ENCODE measurements at places on chromosomes 7 and 10. TPM values are rescaled to one million over a fixed set of nuclear protein-coding genes. Genes with fewer than 3 reads are reported as not detected.

DNA sequence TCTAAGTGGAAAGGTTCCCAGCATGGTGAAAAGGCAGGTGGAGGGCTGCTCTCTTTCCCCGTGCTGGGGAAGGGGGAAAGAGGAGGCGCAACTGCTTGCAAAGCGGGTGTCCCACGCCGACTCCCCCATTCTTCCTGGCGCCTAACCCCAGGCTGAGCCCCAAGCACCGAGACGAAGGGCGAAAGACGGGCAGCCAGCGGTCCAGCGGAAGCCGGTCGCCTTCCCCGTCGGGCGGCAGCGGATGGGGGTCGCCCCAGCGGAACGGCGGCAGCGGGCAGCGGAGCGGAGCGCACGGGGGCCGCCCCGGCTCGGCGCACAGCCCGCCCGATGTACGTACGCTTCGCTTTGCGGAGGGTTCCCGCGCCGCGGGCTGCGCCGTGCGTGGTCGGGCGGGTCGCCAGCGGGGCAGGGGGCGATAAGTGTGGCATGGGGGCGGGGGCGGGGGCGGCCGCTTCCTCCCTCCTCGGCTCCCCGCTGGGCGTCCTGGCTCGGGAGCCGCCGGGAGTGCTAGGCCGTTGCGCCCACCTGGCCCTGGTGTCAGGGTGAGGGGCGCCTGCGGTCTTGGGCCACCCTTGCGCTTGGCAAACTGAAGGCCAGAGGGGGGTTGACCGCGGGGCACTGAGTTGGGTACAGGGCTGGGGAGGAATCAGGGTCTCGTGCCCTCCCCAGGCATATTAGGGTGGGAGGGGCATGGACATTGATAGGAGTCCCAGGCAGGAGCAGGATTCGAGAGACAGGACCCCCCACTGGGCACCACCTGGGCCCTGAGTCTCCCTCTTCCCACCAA is 35.2 kb upstream of the HSPB1 start:
- H3K4me1 ChIP-seq = no peaks in the 10 kb centered on the region
- no peak overlapping the region for H3K27ac ChIP-seq
- H3K36me3 ChIP-seq = no peaks in the 10 kb centered on the region
- H3K4me3 ChIP-seq = no peak overlapping the region
- H3K27me3 ChIP-seq = peaks cover 41% of the 10 kb centered on the region
- no peak for DNase-seq

DNA sequence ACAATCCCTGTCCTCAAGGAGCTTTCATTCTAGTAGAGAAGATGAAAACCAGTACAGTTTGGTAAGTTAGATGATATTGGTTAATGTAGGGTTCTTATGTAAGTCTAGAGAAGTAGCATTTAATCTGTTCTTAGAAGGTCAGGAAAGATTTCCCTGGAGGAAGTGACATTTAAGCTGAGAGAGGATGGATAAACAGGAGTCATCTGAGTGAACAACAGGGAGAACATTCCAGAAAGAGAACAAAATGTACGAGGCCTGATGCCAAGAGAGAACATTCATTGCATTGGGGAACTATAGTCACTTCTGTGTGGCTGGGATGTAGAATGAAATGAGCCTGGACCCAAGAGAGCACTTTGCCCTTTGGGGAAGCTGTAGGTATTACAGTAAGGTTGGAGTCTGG is 88.0 kb downstream of the CFTR start:
- H3K36me3 ChIP-seq = peaks cover 54% of the 10 kb centered on the region
- H3K27me3 ChIP-seq = no peaks in the 10 kb centered on the region
- no peak overlapping the region for H3K4me3 ChIP-seq
- no peak for DNase-seq
- peaks cover 16% of the 10 kb centered on the region for H3K4me1 ChIP-seq

GRCh38 chr10:3033925-3034324 is 33.4 kb upstream of the PFKP start:
- no peak for DNase-seq
- H3K36me3 ChIP-seq = peaks cover 3% of the 10 kb centered on the region
- H3K4me1 ChIP-seq = no peaks in the 10 kb centered on the region
- no peak overlapping the region for H3K27ac ChIP-seq

NXPH1 gene
- not detected for total RNA-seq

- no peak overlapping the region for H3K27ac ChIP-seq
- H3K4me1 ChIP-seq = peaks cover 38% of the 10 kb centered on the region
- peaks cover 13% of the 10 kb centered on the region for H3K36me3 ChIP-seq
- DNase-seq = peak; percentile 19
- no peak overlapping the region for H3K4me3 ChIP-seq
Observed at GRCh38 chr10:121159670-121160069, 308.5 kb downstream of the WDR11 start.

DNA sequence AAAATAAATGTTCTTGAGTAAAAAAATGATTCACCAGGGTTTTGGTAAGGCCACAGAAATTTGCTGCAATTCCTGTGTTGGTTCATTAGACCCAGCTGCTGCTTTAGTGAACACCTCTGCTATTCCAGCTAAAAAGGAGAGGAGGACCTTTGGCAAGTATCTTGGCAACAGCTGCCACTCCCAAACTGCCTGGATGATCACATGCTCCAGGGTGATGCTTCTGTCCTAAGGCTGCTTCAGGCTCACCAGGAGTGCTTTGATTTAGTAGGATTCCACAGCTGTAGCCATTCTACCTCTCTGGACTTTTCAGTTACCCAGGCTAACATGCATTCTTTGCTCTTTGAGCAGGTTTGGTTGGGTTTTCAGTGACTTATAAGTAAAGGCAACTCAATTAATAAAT is 82.6 kb upstream of the NPVF start:
- H3K27me3 ChIP-seq = peaks cover 11% of the 10 kb centered on the region
- no peak overlapping the region for H3K4me3 ChIP-seq
- H3K27ac ChIP-seq = no peak overlapping the region
- H3K36me3 ChIP-seq = no peaks in the 10 kb centered on the region
- peaks cover 30% of the 10 kb centered on the region for H3K4me1 ChIP-seq
- DNase-seq = no peak

VKORC1L1 gene
- 25.3 TPM for total RNA-seq

DNA sequence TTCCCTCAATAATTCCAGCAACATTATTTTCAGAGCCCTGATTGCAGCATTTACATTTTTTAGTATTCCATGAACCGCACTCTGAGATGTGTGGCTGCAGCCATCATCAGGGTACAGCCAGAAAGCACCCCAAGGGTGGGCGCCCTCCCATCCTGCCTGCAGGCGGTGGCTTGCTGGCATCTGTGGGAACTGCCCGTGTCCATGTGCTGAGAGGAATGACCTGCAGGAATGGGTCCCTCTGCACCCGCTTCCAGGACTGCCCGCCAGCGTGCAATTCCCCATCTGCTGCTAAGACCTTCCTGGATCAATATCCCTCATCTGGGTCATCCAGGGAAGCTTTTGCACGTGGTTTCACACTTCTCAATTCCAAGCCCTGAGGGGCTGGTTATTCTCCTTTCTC is 32.8 kb upstream of the NUB1 start:
- DNase-seq = no peak
- peaks cover 46% of the 10 kb centered on the region for H3K27me3 ChIP-seq
- no peaks in the 10 kb centered on the region for H3K4me1 ChIP-seq
- H3K36me3 ChIP-seq = peaks cover under 1% of the 10 kb centered on the region
- no peak overlapping the region for H3K4me3 ChIP-seq

GRCh38 chr7:131104596-131105293 is 222.9 kb upstream of the MKLN1 start:
- H3K36me3 ChIP-seq = peaks cover 53% of the 10 kb centered on the region
- peak overlapping the region; percentile 100 for H3K4me3 ChIP-seq
- no peaks in the 10 kb centered on the region for H3K27me3 ChIP-seq

DNA sequence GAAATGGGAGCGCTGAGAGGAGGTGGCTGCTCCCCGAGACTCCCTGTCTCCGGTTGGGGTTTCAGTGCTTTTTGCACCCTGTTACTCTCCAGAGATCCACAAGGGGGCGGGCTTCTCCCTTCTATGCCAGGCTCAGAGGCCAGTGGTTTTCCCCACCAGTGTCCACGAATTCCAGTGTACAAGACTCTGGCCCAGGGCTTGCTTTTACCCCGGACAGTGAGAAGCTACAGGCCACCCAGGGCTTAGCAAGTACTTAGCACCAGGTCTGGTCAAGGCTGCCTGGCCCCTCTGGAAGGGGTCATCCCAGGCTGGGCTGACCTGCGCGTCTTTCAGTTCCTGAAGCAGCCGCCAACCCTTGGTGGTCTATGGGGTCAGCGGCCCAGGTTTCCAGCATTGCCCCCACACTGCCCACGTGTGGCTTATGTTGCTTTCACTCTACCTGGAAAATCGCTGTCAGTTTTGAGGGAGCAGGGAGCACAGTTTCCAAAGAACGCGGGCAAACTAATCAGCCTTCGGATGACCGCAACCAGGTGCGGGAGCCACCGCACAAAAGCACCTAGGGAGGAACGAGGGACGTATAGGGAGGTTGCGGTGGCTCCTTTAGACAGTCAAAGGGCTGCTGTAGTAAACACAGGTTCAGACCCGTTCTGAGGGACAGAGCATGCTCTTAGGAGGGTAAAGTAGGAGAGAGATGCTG is 6.8 kb downstream of the CYP26A1 start:
- DNase-seq = peak; percentile 66
- peaks cover 17% of the 10 kb centered on the region for H3K4me1 ChIP-seq
- H3K27ac ChIP-seq = no peak overlapping the region
- H3K4me3 ChIP-seq = no peak overlapping the region

DNA sequence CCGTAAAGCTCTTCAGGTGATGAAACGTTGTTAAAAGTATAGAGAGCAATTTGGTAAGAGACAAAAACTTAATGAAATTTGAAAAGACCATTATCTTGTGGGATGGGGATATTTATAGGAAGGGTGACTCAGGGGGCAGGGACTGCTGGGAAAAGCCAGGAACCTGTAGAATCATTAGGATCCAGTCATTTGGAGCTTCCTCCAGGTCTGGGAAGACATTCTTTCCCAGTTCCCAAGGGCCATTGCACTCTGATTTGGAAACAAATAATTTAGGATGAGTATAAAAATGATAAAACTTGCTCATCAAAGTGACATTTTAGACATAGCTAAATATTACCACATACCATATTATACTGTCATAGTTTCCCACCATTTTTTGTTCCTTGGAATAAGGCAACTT is 143.9 kb downstream of the PFKFB3 start:
- H3K27ac ChIP-seq = no peak overlapping the region
- peaks cover 7% of the 10 kb centered on the region for H3K4me1 ChIP-seq
- no peaks in the 10 kb centered on the region for H3K27me3 ChIP-seq
- no peak for DNase-seq
- H3K4me3 ChIP-seq = no peak overlapping the region

CPA4 gene
- total RNA-seq = not detected

MALRD1 gene
- not detected for total RNA-seq

GRCh38 chr10:46006219-46006618 is 24.2 kb downstream of the NCOA4 start:
- peak overlapping the region; percentile 61 for H3K27ac ChIP-seq
- peaks cover 20% of the 10 kb centered on the region for H3K4me1 ChIP-seq
- DNase-seq = no peak
- H3K4me3 ChIP-seq = no peak overlapping the region
- H3K36me3 ChIP-seq = peaks cover 74% of the 10 kb centered on the region
- no peaks in the 10 kb centered on the region for H3K27me3 ChIP-seq

DNA sequence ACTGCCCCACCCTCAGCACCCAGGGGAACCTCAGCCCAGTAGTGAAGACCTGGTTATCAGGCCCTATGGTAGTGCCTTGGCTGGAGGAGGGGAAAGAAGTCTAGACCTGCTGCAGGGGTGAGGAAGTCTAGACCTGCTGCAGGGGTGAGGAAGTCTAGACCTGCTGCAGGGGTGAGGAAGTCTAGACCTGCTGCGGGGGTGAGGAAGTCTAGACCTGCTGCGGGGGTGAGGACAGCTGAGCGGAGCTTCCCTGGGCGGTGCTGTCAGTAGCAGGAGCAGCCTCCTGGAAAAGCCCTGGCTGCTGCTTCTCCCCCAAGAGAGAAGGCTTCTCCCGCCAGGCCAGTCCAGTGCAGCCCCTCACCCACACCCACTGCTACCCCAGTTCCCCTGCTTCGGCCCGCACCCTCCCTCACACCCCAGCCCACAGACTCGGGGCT is 6.3 kb downstream of the NOS3 start:
- H3K36me3 ChIP-seq = no peaks in the 10 kb centered on the region
- H3K27ac ChIP-seq = no peak overlapping the region
- DNase-seq = no peak
- H3K27me3 ChIP-seq = peaks cover 24% of the 10 kb centered on the region

DNA sequence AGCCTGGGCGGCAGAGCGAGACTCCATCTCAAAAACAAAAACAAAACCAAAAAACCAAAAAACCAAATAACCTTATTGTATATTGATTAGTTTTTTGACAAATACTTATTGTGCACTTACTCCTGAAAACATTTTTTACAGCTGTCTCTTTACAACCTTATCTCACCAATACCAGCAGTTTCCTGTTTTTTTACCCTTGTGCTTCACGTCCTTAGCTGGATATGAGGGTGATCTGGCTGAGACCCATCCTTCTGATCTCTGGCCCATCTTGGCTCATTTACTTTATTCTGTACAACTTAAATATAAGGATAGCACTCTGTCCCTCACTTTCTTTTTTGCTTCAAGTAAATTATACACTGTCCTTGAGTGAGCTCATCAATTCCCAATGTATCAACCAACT is 104.6 kb upstream of the DNAJB12 start:
- no peak overlapping the region for H3K4me3 ChIP-seq
- DNase-seq = no peak
- no peak overlapping the region for H3K27ac ChIP-seq
- no peaks in the 10 kb centered on the region for H3K36me3 ChIP-seq

- peak overlapping the region; percentile 75 for H3K27ac ChIP-seq
- no peaks in the 10 kb centered on the region for H3K27me3 ChIP-seq
- peaks cover 80% of the 10 kb centered on the region for H3K36me3 ChIP-seq
- no peak for DNase-seq
Observed at GRCh38 chr10:110513949-110514348, 16.2 kb downstream of the DUSP5 start.

GRCh38 chr10:83942410-83942809 is 196.9 kb upstream of the GHITM start:
- H3K27me3 ChIP-seq = peaks cover 36% of the 10 kb centered on the region
- H3K4me3 ChIP-seq = no peak overlapping the region
- DNase-seq = no peak
- H3K27ac ChIP-seq = no peak overlapping the region
- no peaks in the 10 kb centered on the region for H3K36me3 ChIP-seq

DNA sequence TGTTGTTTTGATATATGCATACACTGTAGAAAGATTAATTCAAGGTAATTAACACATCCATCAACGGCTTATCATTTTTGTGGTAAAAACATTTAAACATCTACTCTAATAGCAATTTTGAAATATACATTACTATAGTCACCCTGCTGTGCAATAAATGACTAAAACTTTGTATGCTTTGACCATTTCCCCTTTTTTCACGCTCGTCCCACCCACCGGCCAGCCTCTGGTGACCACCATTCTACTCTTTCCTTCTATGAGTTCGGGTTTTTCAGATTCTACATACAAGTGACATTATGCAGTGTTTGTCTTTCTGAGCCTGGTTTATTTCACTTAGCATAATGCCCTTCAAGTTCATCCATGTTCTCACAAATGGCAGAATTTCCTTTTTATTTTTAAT is 21.3 kb downstream of the CYCS start:
- no peak overlapping the region for H3K27ac ChIP-seq
- H3K27me3 ChIP-seq = no peaks in the 10 kb centered on the region
- H3K4me3 ChIP-seq = no peak overlapping the region
